Ovary (tissue), 10 donors: ENCODE measurements at places on chromosomes 12 and 14. TPM values are rescaled to one million over a fixed set of nuclear protein-coding genes. Genes with fewer than 3 reads are reported as not detected.

- no peak overlapping the region for H3K27ac ChIP-seq
- H3K27me3 ChIP-seq: no peaks in the 10 kb centered on the region
- H3K4me3 ChIP-seq: no peak overlapping the region
- H3K36me3 ChIP-seq: no peaks in the 10 kb centered on the region
Observed at GRCh38 chr12:34348836-34349672, 326.8 kb downstream of the ALG10 start.

Gene KRT85
- not detected for total RNA-seq

GRCh38 chr14:52399921-52400595 is 85.9 kb downstream of the PTGER2 start:
- H3K27me3 ChIP-seq: no peaks in the 10 kb centered on the region
- H3K4me1 ChIP-seq: no peaks in the 10 kb centered on the region
- H3K27ac ChIP-seq: no peak overlapping the region

- no peaks in the 10 kb centered on the region for H3K27me3 ChIP-seq
- H3K4me3 ChIP-seq: no peak overlapping the region
- H3K27ac ChIP-seq: no peak overlapping the region
- DNase-seq: peak; percentile 42
Observed at GRCh38 chr14:75561013-75561432, 17.4 kb upstream of the FLVCR2 start.

Gene IGFBP6
- 685 TPM for total RNA-seq

Gene FAM90A1
- 0.20 TPM for total RNA-seq

Gene KICS2
- total RNA-seq: 10.7 TPM

- H3K27me3 ChIP-seq: no peaks in the 10 kb centered on the region
- no peaks in the 10 kb centered on the region for H3K4me1 ChIP-seq
- DNase-seq: no peak
- no peak overlapping the region for H3K27ac ChIP-seq
Observed at GRCh38 chr12:5654019-5654418, 222.1 kb downstream of the NTF3 start.

GRCh38 chr14:83416476-83416875 is 1882.8 kb upstream of the SEL1L start:
- H3K27ac ChIP-seq: no peak overlapping the region
- no peaks in the 10 kb centered on the region for H3K36me3 ChIP-seq
- H3K27me3 ChIP-seq: no peaks in the 10 kb centered on the region
- DNase-seq: no peak

GRCh38 chr12:91441246-91441645 is 258.6 kb upstream of the DCN start:
- no peaks in the 10 kb centered on the region for H3K36me3 ChIP-seq
- H3K4me1 ChIP-seq: no peaks in the 10 kb centered on the region
- H3K27ac ChIP-seq: no peak overlapping the region
- H3K27me3 ChIP-seq: no peaks in the 10 kb centered on the region

DNA sequence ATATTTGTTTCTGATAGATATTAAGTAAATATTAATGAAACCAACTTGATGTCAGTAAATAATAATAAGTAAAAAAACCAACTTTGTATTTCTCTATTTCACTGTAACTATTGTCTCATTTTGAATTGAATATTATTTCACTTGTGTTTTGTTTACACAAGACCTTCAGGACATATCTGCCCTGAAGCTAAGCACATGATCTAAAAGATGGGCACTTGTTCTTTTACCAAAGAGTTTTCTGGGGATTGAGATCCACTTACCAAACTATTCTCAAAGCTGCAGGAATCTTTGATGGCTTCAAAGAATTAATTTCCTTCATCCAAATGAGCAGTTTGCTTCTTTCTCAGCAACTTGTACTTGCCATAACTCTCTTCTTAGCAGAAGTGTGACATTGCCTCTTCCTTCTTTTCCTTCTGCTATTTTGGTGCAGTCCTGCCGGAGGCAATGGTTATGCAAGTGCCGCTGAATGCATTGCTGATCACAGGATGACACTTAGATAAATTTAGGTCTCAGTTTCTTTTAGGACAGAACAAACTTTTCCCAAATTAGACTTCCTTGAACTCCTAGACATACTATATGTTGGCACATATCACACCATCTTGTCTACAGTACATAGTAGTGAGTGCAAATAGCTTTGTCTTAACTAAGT is 9.2 kb downstream of the FAR2 start:
- DNase-seq: no peak
- H3K27ac ChIP-seq: no peak overlapping the region
- H3K36me3 ChIP-seq: no peaks in the 10 kb centered on the region
- no peaks in the 10 kb centered on the region for H3K27me3 ChIP-seq

Gene TMEM106C
- 86.8 TPM for total RNA-seq

DNA sequence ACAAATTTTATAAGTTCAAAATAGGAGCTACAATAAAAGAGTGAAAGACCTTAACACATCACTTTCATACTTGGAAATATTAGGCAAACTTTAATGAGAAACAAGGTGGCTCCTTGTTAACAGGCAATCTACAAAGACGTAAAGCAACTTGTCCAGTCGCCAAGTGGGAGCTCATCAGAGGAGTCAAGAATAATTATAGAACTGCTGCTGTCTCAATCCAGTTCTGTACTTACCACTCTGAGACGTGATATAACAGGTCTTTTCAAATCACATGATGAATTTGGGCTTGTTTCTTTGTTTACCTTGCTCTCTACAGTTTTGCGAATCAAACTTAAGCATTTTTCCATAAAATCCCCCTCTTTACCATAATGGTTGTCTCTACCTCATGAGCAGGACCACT is 3.6 kb downstream of the YBX3 start:
- no peak overlapping the region for H3K4me3 ChIP-seq
- H3K27me3 ChIP-seq: no peaks in the 10 kb centered on the region
- no peaks in the 10 kb centered on the region for H3K36me3 ChIP-seq
- no peak overlapping the region for H3K27ac ChIP-seq

DNA sequence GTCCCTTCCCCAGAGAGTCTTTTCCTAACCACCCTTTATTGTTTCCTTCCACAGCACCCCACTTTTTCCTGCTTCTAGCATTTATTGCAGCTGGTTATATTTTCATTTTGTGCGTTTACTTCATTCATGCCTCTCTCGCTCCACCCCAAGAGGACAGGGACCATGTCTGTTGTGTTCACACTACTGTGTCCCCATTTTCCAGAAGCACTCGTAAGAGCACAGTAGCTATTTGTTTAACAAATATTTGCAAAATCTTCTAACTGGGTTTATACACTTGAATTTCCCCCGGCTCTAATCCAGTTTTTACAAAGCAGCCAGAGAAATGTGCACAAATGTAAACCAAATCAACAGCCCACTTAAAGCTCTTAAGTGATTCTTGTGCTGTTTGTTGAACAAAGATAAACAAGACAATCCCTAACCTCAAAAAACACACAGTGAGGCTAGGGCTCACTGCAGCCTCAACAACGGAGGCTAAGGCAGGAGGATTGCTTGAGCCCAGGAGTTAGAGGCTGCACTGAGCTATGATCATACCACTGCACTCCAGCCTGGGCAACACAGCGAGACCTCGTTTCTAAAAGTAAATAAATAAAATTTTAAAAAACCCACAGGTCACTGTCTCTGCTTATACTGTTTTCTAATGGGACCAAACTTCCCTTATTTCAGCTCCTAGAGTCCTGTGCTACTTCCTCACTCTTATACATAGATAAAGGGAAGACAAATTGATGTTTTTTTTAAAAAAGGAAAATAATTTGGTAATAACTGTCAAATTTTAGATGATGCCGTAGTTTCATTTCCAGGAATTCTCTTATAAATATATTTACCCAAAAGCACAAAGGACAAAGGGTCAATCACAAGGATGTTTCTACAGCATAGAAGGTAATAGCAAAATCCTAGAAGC is 6.6 kb upstream of the ABCD4 start:
- H3K27me3 ChIP-seq: no peaks in the 10 kb centered on the region
- H3K27ac ChIP-seq: no peak overlapping the region
- no peak overlapping the region for H3K4me3 ChIP-seq

- no peaks in the 10 kb centered on the region for H3K27me3 ChIP-seq
- H3K36me3 ChIP-seq: no peaks in the 10 kb centered on the region
- H3K4me1 ChIP-seq: no peaks in the 10 kb centered on the region
- H3K27ac ChIP-seq: no peak overlapping the region
- H3K4me3 ChIP-seq: no peak overlapping the region
- no peak for DNase-seq
Observed at GRCh38 chr14:102442241-102443211, 67.0 kb downstream of the ANKRD9 start.

DNA sequence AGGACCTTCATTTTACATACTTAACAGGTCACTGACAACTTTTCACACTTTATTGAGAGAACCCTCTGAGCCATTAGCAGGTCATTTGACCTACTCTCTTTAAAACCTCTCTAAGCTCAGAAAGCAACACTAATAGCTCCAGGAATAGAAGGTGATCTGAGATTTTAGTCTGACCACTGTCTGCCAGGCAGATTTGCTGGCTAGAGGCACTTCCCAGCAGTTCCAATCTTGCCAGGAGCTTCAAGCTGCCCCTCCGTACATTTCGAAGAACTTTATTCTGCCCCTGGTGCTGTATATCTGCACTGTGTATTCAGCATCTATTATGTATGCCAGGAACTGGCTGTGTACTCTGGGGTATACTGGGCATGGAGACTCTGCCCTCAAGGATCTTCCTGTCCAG is 56.3 kb downstream of the GPHB5 start:
- H3K27me3 ChIP-seq: no peaks in the 10 kb centered on the region
- H3K4me3 ChIP-seq: no peak overlapping the region
- H3K27ac ChIP-seq: no peak overlapping the region
- no peaks in the 10 kb centered on the region for H3K36me3 ChIP-seq
- H3K4me1 ChIP-seq: peaks cover 1% of the 10 kb centered on the region

DNA sequence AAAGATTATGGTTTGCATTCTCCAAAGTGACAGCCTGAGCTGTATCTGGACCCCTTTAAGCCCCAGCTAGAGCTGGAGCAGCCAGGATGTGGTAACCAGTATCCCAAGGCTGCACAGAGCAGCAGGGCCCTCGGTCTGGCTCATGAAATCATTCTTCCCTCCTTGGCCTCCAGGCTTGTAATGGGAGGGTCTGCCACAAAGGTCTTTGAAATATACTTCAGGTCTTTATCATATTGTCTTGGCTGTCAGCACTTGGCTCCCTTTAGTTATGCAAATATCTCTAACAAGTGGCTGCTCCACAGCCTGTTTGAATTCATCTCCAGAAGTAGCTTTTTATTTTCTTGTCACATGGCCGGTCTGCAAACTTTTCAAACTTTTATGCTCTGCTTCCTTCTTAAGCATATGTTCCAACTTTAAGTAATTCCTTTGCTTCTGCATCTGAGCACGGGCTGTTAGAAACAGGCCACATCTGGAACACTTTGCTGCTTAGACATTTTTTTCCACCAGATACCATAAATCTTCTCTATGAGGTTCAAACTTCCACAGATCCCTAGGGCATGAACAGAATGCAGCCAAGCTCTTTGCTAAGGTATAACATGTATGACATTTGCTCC is 663.4 kb upstream of the MIS18BP1 start:
- H3K36me3 ChIP-seq: no peaks in the 10 kb centered on the region
- DNase-seq: no peak
- H3K27me3 ChIP-seq: no peaks in the 10 kb centered on the region
- no peak overlapping the region for H3K4me3 ChIP-seq

- no peak for DNase-seq
- H3K4me1 ChIP-seq: no peaks in the 10 kb centered on the region
- H3K4me3 ChIP-seq: no peak overlapping the region
- no peaks in the 10 kb centered on the region for H3K36me3 ChIP-seq
- H3K27ac ChIP-seq: no peak overlapping the region
Observed at GRCh38 chr12:57469296-57470164, 9.9 kb downstream of the GLI1 start.

GRCh38 chr12:32863128-32863527 is 33.4 kb downstream of the PKP2 start:
- H3K27ac ChIP-seq: no peak overlapping the region
- no peaks in the 10 kb centered on the region for H3K36me3 ChIP-seq
- H3K4me1 ChIP-seq: no peaks in the 10 kb centered on the region
- DNase-seq: no peak
- no peaks in the 10 kb centered on the region for H3K27me3 ChIP-seq

DNA sequence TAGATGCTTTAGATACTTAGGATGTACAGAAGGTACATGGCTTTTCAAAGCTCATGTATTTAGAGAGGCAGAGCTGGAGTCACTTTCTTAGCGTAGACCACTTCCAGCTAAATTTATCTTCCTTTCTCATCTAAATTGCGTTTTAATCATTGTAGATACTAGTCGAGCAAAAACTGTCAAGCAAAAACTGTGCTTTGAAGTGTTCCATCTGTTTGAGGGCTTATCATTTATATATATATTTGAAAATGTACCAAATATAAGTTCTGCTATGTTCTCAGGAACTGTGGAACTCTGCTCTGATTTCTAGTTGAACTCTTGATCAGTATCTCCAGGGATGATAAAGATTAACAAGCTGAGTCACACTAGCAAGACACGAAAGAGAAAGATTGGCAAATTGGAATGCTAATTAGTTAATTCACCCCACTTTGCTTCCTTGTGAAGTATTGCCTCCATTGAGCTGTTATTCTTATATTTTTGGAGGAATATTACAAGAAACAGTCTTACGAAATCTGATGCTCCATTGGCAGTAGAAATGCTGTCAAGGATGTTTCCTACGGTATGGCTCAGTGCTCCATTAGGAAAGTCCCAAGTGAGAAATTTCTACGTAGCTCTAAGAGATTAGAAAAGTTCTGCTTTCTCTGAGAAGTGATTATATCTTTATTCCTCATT is 310.7 kb downstream of the AEBP2 start:
- no peak for DNase-seq
- H3K4me1 ChIP-seq: no peaks in the 10 kb centered on the region
- H3K4me3 ChIP-seq: no peak overlapping the region
- no peaks in the 10 kb centered on the region for H3K36me3 ChIP-seq
- H3K27ac ChIP-seq: no peak overlapping the region
- no peaks in the 10 kb centered on the region for H3K27me3 ChIP-seq

Gene DPF3
- 26.3 TPM for total RNA-seq

Gene RD3L
- not detected for total RNA-seq

Gene NINJ2
- total RNA-seq: not detected
